A673 (cell line): ENCODE measurements at places on chromosomes 2 and 18. TPM values are rescaled to one million over a fixed set of nuclear protein-coding genes. Genes with fewer than 3 reads are reported as not detected.
A peak's percentile ranks its signal among the peaks of the same experiment; 100 is the strongest.

GRCh38 chr2:28637066-28638047 is 114.3 kb upstream of the PPP1CB start:
- H3K4me1 ChIP-seq = no peaks in the 10 kb centered on the region
- no peak overlapping the region for H3K4me3 ChIP-seq
- no peak for DNase-seq
- no peaks in the 10 kb centered on the region for H3K36me3 ChIP-seq
- H3K27me3 ChIP-seq = no peaks in the 10 kb centered on the region

GRCh38 chr2:25697559-25698341 is 24.4 kb upstream of the DTNB start:
- no peaks in the 10 kb centered on the region for H3K27me3 ChIP-seq
- peaks cover 3% of the 10 kb centered on the region for H3K4me1 ChIP-seq
- no peaks in the 10 kb centered on the region for H3K36me3 ChIP-seq
- H3K4me3 ChIP-seq = no peak overlapping the region
- no peak for DNase-seq

GRCh38 chr18:46711444-46711863 is 45.4 kb downstream of the ST8SIA5 start:
- H3K4me3 ChIP-seq = no peak overlapping the region
- no peak for DNase-seq
- H3K27ac ChIP-seq = no peak overlapping the region
- no peaks in the 10 kb centered on the region for H3K36me3 ChIP-seq

- H3K27ac ChIP-seq = peak overlapping the region; percentile 89
- H3K36me3 ChIP-seq = no peaks in the 10 kb centered on the region
- peak overlapping the region; percentile 7 for H3K4me3 ChIP-seq
- peak; percentile 96 for DNase-seq
Measured at GRCh38 chr2:223199531-223200515, 147.8 kb downstream of the KCNE4 start.

GRCh38 chr18:54825601-54826344 is 2.5 kb upstream of the RAB27B start:
- H3K27ac ChIP-seq = no peak overlapping the region
- no peak for DNase-seq
- H3K27me3 ChIP-seq = peaks cover 5% of the 10 kb centered on the region
- no peak overlapping the region for H3K4me3 ChIP-seq
- no peaks in the 10 kb centered on the region for H3K36me3 ChIP-seq

DNA sequence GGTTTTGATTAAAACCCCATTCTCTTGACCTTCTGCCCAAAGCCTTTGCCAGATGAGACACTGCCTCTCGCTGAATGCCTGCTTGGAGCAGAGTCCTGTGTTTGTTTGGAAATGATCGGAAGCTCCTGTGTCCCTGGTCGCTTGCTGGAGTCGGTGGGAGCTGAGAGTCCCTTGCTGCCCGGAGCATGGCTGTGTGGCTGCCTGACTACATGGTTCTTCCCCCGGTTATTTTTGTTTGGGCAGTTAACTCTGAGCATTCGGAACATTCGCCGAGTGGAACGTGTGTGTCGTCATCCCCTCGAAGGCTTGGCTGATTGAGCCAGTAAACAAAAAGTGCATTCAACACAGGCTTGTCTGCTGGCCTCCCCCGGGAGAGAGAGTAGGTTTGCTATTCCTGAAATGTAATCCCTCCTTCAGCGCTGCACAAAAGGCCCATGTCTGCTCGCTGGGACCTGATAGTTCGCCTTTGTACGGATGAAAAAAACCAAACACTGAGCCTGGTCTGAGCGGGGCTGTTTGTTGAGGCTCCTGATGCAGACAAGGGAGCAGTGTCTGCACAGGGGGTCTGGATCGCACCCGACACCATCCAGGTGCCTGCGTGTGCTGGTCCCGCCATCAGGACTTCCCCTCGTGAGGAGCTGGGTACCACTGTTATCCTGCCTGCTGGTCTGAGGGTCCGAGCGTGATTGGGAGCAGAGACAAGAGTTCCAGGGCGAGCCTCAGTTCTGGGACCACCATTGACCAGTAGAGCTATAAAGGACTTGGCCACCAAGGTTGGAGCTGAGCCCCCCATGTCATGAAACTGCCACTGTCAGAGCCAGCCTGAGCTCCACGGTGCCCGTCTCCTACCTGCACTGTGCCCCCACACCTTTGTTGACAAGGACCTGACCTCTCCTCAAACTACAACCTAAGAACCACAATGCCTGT is 83.8 kb downstream of the AGAP1 start:
- DNase-seq = no peak
- no peak overlapping the region for H3K4me3 ChIP-seq
- no peaks in the 10 kb centered on the region for H3K36me3 ChIP-seq
- peaks cover 3% of the 10 kb centered on the region for H3K4me1 ChIP-seq

GRCh38 chr2:122077771-122078170 is 322.3 kb downstream of the TSN start:
- DNase-seq = peak; percentile 21
- no peak overlapping the region for H3K4me3 ChIP-seq
- H3K27me3 ChIP-seq = no peaks in the 10 kb centered on the region
- H3K4me1 ChIP-seq = peaks cover 8% of the 10 kb centered on the region
- no peak overlapping the region for H3K27ac ChIP-seq
- H3K36me3 ChIP-seq = no peaks in the 10 kb centered on the region

GRCh38 chr2:96103761-96104486 is 12.4 kb downstream of the ADRA2B start:
- no peak overlapping the region for H3K4me3 ChIP-seq
- H3K36me3 ChIP-seq = no peaks in the 10 kb centered on the region
- H3K27ac ChIP-seq = no peak overlapping the region
- H3K27me3 ChIP-seq = no peaks in the 10 kb centered on the region
- no peak for DNase-seq
- H3K4me1 ChIP-seq = no peaks in the 10 kb centered on the region

GRCh38 chr18:79754831-79755351 is 42.8 kb upstream of the KCNG2 start:
- H3K36me3 ChIP-seq = peaks cover 4% of the 10 kb centered on the region
- H3K27me3 ChIP-seq = no peaks in the 10 kb centered on the region
- no peaks in the 10 kb centered on the region for H3K4me1 ChIP-seq
- H3K4me3 ChIP-seq = no peak overlapping the region

DNA sequence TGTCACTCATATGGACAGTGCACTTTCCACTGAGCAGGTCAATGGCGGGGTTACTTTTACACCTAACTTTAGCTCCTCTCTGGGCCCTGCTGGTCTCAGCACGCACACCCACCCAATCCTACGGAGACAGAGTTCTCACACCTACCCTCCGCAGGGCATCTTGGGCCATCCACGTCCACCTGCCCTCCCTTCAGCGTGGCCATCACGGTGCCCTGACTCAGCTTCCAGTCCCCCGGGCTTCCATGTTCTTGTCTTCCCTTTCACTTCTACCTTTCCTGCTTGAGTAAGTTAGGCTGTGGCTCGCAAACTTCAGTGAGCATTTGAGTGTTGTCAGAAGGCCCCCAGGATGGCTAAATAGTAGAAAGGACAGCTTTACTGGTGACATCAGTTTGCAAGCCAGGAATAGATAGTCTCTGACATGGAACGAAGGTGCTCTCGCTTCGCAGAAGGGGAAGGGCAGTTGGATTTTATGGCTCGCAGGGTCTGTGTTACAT is 232.4 kb downstream of the SEPTIN10 start:
- no peak overlapping the region for H3K4me3 ChIP-seq
- no peaks in the 10 kb centered on the region for H3K4me1 ChIP-seq
- H3K36me3 ChIP-seq = no peaks in the 10 kb centered on the region
- no peaks in the 10 kb centered on the region for H3K27me3 ChIP-seq

GRCh38 chr2:30792521-30792920 is 14.7 kb downstream of the CAPN13 start:
- H3K27ac ChIP-seq = no peak overlapping the region
- no peaks in the 10 kb centered on the region for H3K4me1 ChIP-seq
- H3K36me3 ChIP-seq = no peaks in the 10 kb centered on the region

GRCh38 chr2:12964904-12965539 is 248.3 kb downstream of the TRIB2 start:
- no peaks in the 10 kb centered on the region for H3K27me3 ChIP-seq
- H3K27ac ChIP-seq = peak overlapping the region; percentile 31
- peaks cover 21% of the 10 kb centered on the region for H3K4me1 ChIP-seq

- no peaks in the 10 kb centered on the region for H3K36me3 ChIP-seq
- peaks cover 4% of the 10 kb centered on the region for H3K4me1 ChIP-seq
- no peak overlapping the region for H3K4me3 ChIP-seq
- H3K27ac ChIP-seq = no peak overlapping the region
- no peaks in the 10 kb centered on the region for H3K27me3 ChIP-seq
- DNase-seq = no peak
Measured at GRCh38 chr2:219434468-219434717, 250 bp upstream of the SPEG start.

DNA sequence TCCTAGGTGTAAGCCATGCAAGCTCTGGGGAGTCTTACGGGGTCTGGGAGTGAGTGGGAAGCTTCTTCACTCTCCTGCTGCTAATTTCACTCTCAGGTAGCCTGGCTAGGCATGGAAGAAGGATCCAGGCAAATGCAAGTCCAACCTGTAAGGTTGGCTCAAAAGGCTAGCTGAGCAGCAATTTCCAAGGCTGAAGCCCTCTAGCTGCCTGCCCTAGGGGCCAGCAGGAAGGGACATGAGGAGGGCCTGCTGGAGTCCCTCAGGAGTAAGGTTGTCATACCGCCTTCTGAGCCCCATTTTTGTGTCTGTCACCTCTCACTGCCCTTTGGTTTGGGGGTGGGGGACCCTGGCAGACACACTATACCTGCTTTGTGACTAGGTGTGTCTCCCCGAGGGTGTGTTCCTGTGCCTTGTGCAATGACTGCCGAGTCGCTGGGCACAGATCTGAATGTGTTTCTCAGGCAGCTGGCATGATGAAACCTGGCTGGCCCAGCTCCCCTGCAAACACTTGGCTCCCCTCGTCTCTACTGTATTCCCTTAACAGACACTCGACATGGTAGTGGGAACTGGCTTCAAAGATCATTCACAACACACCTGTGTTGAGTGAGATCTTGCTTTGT is 123.9 kb upstream of the FAM136A start:
- no peak overlapping the region for H3K27ac ChIP-seq
- H3K4me3 ChIP-seq = no peak overlapping the region
- no peaks in the 10 kb centered on the region for H3K27me3 ChIP-seq

DNA sequence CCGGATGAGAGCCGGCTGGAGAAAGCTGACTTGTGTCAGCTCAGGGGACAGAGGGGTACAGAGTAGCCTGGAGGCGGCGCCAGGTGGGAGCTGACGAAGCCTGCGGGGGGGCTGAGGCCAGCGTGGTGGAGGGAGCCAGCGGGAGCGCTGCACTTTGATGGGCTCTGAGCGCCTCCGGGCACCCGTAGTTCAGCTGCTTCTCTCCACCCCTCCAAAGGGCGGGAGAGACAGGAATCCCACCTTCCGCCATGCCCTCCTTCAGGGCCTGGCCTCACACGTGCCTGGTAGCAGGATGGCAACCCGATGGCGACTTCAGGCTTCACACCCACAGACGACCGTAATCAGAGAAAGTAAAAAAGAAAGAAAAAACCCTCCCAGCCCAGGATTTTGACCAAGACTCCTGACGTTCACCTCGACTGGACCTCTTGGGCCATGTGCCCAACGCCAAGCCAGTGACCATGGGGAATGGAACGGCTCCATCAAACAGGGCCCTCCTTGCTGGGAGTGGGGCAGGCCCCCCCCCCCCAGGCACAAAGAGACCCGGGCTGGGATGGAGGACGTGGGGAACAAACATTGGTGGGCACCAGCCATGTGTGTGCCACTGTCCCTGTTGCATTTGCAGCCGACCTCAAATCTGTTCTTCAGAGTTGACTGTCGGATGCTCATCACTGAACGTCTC is 60.7 kb upstream of the ASAP2 start:
- H3K4me1 ChIP-seq = peaks cover 12% of the 10 kb centered on the region
- H3K27me3 ChIP-seq = no peaks in the 10 kb centered on the region
- H3K4me3 ChIP-seq = no peak overlapping the region
- H3K36me3 ChIP-seq = no peaks in the 10 kb centered on the region

- H3K27me3 ChIP-seq = no peaks in the 10 kb centered on the region
- H3K36me3 ChIP-seq = no peaks in the 10 kb centered on the region
- H3K4me1 ChIP-seq = no peaks in the 10 kb centered on the region
Measured at GRCh38 chr2:74406035-74406434, 15.4 kb downstream of the C2orf81 start.

- H3K4me3 ChIP-seq = no peak overlapping the region
- no peaks in the 10 kb centered on the region for H3K27me3 ChIP-seq
- H3K27ac ChIP-seq = no peak overlapping the region
- no peak for DNase-seq
- no peaks in the 10 kb centered on the region for H3K36me3 ChIP-seq
- no peaks in the 10 kb centered on the region for H3K4me1 ChIP-seq
Measured at GRCh38 chr2:137348301-137348700, 583.0 kb downstream of the THSD7B start.

DNA sequence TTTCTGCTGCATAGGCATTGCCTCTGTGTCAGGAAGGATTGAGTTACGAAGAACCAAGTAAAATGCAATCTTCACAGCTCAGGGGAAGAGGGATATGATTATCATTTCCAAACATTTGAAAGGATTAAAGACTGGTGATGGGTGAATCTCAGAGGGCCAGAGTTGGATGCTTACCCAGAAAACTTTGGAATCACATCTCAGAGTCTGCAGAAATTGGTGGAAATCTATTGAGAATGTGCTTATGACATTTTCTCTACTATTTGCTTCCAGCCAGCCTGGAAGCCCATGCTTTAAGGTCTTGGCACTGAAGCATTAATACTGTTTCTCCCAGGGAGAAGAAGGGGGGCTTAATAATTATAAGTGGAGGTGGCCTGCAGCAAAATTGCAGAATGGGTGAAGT is 1301.4 kb upstream of the PIK3C3 start:
- DNase-seq = no peak
- H3K36me3 ChIP-seq = no peaks in the 10 kb centered on the region
- H3K4me3 ChIP-seq = no peak overlapping the region
- no peaks in the 10 kb centered on the region for H3K27me3 ChIP-seq
- no peak overlapping the region for H3K27ac ChIP-seq
- no peaks in the 10 kb centered on the region for H3K4me1 ChIP-seq

DNA sequence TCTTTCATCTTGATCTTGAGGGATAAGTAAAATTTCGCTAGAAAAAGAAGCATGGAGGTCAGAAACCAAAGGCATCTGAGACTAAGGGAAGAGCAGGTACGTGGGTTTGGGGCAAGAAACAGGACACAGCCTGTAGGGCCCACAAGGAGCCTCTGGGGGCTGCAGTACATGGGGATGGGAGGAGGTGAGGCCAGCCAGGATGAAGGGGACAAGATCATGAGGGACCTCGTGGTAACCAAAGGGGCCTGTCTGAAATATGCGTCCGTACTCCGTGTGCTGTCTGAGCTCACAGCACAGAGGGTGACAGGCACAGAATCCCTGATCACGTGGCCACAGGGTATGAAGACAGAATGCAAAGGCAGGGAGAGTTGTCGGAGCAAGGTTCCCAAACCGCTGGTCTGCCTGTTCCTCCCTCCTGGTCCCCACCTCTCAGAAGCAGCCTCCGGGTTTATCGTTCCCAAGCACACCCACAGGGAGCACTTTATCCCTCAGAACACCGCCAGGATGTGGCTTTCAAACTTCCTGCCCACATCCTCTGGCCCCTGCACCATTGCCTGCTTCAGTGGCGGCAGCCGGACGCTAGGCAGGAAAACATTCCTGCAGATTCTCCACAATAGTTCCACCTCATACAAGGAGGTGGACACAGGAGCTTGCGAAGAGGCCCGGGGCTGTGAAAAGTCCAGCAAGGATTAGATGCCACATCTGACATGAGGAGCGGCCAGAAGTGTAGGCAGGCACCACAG is 12.0 kb downstream of the TMEM163 start:
- no peaks in the 10 kb centered on the region for H3K36me3 ChIP-seq
- peaks cover 57% of the 10 kb centered on the region for H3K27me3 ChIP-seq
- no peaks in the 10 kb centered on the region for H3K4me1 ChIP-seq

- peak within 1 kb of the TSS; percentile 76 for H3K4me3 ChIP-seq
- peaks cover 11% of the 10 kb centered on the region for H3K27me3 ChIP-seq
- H3K27ac ChIP-seq = peak within 1 kb of the TSS; percentile 71
- peaks cover 4% of the 10 kb centered on the region for H3K4me1 ChIP-seq
- DNase-seq = peak; percentile 69
- H3K36me3 ChIP-seq = no peaks in the 10 kb centered on the region
Measured at GRCh38 chr2:72887032-72887739, at the start of gene SPR. Gene SPR (plus strand): TSS chr2:72887408. CDS start chr2:72887433, 25 bp downstream.

HOXD3 gene
- 41.3 and 53.0 TPM in 2 replicates for total RNA-seq

MATN3 gene
- total RNA-seq = 2.7 and 2.8 TPM in 2 replicates

CYP26B1 gene
- 2.1 and 2.7 TPM in 2 replicates for total RNA-seq

KCNJ3 gene
- not detected in 2 replicates for total RNA-seq

CPO gene
- total RNA-seq = not detected in 2 replicates
